Posterior cingulate gyrus (tissue), 11 donors: ENCODE measurements at places on chromosomes 3 and 15.

DNA sequence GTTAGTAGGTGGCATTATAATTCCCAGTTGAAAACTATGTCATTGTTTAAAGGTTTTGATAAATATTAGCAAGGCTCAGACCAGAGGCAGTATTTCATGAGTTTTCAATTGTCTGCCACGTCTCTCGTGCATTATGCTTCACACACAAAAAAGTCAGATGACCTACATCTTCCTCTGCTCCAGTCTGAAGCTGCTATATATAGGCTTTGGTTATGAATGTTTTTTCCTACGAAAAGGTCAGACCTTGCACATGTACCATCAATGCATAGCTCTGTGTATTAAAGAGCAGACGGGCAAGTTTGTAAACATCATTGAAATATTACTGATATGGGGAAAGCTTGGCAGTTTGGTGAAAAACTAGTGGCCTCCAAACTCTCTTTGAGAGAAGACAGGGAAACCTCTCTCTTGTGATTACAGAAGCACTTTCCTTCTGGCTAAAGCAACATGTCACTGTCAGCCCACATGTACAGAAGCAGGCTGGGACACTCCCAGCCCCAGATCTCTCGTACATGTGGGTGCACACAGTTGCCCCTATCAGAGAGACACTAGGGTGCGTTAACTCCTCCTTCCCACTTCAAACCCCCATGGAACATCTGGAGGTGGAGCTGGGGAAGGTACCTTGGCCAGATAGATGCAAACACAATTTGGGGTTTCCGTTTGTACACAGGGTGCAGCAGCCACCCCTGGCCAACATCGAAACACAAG lies 184.0 kb upstream of the BCL6 start:
- DNase-seq: no peak

GRCh38 chr3:152309031-152309430 lies 40.3 kb downstream of the MBNL1 start:
- no peak for DNase-seq

DNA sequence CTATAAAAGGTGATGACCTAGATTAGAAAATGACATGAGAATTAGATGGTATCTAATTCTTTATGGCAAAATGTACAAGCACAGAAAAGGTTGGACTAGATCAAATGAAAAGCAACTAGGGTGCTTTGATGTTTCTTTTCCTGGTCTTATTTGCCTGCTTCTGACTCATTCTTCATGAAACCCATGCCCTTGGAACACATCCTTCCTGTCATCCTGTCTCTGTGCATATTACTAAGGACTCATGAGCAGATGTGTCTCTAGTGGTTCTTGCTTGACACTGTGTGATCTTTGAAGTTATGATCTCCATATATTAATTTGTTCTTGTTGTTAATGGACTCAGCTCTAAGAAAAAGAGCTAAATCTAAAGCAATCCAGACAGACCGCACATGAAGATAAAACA lies 314.0 kb downstream of the ERC2 start:
- no peak for DNase-seq

DNA sequence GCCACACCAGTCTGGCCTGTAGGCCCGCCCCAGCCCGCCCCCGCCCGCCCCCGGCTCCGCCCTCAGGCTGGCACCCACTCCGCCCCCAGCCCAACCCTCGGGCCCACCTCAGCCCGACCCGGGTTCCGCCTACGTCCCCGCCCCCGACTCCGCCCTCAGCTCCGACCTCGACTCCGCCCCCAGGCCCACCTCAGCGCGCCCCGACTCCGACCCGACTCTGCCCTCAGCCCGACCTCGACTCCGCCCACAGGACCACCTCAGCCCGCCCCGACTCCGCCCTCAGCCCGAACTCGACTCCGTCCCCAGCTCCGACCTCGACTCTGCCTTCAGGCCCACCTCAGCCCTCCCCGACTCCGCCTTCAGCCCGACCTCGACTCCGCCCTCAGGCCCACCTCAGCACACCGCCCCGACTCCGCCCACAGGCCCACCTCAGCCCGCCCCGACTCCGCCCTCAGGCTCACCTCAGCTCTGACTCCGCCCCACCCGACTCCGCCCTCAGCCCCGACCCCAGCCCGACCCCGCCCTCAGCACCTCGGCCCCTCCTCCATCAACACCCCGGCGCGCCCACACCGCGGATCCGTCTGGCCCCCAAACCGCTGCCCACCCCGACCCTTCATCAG lies at the start of gene RAB43:
Gene RAB43 (minus strand): TSS at position 13 of the 620 bp plus-strand sequence. CDS start 315 bp downstream, outside the sequence.
- peak; percentile 90 for DNase-seq

GRCh38 chr15:70748281-70748747 lies 15.0 kb downstream of the UACA start:
- DNase-seq: no peak

- no peak for DNase-seq
Observed at GRCh38 chr3:175826759-175827158, 967.6 kb downstream of the NAALADL2 start.

DNA sequence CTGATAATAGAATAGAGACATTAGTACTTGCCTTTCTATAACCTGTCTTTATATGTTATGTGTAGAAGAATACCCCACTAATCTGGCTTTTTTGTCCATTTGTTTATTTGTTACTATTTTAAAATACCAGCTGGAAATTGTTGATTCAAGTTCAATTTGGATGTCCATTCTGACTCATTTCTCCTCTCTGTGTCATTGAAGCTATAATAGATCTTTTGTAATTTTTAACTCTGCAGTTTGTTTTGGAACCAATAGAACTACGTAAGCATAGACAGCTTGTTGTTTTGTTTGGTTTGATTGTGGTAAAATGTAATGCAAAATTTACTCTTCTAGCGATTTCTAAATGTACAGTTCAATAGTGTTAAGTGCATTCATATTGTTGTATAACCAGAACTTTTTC lies 390.4 kb downstream of the ZIC1 start:
- DNase-seq: no peak

GRCh38 chr3:42101048-42101447 lies 9.9 kb downstream of the TRAK1 start:
- no peak for DNase-seq

- DNase-seq: no peak
Observed at GRCh38 chr3:63673111-63673510, 20.6 kb downstream of the SNTN start.

DNA sequence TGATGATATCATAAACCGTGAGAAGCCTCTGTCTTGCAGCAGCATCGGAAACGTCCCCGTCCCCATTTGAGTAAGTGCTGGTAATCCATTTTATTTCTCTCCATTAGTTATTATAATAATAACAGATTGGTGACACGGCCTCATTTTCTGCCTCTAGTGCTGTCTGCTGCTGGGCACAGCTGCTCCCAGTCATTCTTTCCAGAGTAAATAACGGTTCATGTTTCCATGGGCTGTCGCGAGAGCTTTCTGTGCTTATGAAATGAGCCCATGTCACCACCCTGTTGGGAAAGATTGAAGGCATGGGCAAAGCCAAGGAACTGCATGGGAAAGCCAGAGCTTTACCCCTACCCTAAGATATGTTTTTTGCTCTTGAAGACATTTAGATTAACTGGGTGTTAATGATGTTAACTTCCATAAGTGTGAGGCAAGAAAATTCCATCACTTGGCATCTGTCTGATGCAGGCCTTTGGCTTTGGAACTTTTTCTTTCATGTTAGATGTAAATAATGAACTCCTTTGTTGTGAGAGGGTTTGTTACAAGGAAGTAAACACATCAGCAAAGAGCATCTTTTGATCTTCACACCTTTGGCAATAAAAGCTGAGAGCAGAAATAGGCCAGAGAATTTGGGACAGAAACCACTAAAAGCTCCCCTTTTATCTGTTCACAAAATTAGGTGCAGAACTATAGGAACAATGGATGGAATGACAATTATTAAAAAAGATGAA lies 141.8 kb downstream of the FILIP1L start:
- DNase-seq: no peak

DNA sequence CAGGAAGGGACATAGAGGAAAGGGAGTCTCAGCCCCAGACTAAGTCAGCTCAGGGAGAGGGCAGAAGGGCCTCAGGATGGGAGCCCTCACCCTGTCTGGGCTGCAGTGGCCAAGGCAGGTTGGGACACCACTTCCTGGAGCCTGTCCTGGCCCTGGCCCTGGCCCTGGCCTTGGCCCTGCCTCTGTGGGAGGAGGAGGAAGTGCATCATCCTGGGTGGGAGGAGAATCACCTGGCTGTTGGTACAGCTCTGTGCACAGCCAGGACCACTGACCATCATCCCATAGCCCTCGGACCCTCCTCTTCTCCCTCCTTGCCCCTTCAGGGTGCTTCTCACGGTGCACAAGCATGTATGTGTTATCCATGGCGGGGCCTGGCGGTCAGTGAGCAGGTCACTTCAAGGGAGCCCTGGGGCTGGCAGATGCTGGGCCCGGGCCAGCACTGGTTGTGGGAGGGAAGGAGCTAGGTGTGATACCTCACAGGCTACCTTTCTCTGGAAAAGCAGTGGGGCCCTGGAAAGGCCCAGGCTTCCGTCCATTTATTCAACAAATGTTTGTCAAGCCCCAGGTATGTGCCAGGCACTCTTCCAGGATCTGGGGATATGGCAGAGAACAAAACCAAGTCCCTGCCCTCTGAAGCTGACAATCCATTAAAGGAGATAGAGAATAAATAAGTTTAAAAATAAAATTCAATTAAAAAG lies 8.2 kb upstream of the APEH start:
- DNase-seq: no peak

DNA sequence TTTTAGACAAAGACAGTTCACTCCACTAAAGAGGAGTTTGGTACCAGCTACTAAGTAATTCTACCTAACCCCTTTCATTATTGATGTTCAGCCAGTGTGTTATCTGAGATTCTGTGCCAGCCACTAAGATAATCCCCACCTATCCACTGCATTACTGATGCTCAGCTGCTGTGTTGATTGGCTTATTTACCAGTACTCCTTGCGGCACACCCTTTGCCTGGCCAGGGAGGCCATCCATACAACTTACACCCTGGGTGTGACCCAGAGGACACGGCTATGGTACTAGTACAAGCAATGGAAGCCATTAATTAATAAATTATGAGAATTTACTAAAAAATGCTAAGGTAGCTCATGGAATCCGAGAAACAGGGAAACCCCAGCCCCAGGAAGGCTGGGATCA lies 290.7 kb upstream of the CTNNB1 start:
- no peak for DNase-seq

DNA sequence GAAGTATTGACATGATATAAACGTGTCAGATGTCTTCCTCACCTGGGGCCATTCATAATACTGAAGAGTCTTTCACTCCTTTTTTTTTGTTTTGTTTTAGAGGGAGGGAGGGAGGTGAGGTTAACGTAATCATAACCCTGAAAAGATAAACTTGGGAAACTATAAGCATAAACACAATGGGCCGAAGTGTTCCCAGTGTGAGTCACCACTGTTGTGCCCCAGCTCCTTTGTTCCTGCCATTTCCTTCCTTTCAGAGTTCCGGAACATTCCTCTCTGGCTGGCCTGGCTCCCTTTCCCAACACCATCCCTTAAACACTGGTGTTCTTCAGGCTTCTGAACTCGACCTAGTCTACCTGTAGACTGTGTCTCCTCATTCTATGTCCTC lies 18.6 kb downstream of the PLD1 start:
- DNase-seq: no peak

DNA sequence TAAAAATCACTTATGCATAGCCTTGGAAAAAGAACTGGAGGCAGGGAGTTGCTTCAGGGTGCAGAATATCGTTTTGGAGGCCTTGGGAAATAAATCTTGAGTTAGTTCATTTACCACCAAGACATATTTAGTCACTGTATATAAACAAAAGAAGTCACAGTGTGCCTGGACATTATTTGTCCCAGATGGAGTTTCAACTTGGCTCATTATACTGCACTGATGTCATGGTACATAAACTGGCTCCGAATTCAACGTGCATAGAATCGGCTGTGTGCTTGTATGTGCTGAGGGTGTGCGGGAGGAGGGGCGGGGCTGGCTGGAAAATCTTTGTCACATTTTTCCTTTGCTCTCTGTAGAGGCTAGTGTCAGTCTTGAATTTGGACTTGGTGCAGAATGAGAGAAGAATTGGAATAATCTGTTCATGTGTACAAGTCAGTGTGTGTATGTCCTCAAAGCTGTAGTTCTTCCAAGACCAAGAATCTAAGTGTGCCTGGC lies 86.6 kb downstream of the FNDC3B start:
- DNase-seq: no peak

DNA sequence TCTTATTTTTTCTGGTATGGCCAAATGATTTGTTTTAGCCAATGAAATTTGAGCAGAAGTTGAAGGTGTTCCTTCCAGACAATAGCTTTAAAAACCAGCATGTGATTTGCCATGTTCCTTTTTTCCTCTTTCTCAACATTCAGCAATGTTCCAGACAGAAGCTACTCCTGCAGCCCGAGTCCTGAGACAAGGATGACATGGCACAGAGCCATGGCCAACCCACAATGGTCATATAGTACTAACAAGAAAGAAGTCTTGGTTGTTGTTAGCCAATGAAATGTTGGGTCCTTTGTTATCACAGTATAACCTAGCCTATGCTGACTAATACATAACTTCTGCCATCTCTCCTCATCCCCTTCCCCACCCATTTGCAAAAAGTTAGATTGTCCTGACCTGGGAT lies 211.1 kb upstream of the STT3B start:
- DNase-seq: no peak

DNA sequence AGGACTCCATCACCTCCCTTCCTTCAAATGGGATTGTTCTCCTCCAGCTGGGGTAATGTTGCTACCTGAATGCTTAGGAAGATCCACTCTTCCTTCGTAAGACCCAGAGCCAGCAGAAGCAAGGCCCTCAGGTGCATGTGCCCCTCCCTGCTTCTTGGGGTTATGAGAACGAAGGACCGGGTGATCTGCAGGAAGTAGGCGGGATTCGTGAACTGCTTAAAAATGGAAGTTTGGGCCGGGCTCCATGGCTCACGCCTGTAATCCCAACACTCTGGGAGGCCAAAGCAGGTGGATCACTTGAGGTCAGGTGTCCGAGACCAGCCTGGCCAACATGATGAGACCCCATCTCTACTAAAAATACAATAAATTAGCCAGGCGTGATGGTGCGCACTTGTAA lies 8.0 kb downstream of the TLR9 start:
- no peak for DNase-seq

DNA sequence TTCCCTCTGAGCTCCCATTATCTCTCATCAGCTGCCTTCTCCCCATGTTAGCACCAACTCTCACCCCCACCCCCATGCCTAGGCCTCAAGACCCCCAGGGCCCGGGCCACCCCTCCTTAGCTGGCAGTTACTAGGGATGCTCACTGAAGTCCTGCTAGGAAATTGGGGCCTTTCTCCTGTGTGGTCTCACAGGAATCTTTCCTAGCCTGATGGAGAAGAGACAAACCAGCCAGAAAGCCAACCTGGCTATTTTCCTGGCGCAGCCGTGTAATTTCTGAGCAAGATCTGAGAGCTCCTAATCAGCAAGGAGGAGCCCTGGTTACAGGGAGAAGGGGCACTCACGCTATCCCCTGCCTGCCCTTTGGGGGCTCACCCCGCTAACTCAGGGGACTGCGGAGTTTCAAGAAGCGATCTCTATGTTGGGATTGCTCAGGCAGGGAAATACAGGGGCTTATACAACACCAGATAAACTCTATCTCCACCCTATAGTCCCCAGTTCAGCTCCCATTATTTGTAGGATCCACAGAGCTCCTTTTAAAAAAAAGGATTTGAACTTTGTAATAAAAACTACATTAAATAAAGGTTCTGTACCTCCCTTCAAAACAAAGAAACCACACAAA lies 25.2 kb downstream of the NR2F2 start:
- DNase-seq: no peak

- peak; percentile 79 for DNase-seq
Observed at GRCh38 chr3:136255672-136256406, 5.7 kb downstream of the PCCB start.

- no peak for DNase-seq
Observed at GRCh38 chr15:63408524-63408923, 26.9 kb upstream of the CA12 start.
